Fibroblast of skin of left biceps (primary cell): ENCODE measurements at places on chromosomes 7 and 10.

DNA sequence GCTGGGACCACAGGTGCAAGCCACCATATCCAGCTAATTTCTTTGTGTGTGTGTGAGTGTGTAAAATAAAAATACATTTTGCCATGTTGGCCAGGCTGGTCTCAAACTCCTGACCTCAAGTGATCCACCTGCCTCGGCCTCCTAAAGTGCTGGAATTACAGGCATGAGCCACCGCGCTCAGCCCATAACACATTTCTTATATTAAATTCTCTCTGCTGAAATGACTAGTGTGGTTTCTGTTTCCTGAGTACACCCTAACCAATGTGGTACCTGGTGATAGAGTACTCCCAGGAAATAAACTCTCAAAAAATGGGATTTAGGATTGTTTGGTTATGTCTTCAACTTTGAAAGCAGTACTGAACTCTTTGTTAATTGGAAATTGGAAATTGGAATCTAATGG lies 19.4 kb upstream of the FHIP2A start:
- DNase-seq: no peak

DNA sequence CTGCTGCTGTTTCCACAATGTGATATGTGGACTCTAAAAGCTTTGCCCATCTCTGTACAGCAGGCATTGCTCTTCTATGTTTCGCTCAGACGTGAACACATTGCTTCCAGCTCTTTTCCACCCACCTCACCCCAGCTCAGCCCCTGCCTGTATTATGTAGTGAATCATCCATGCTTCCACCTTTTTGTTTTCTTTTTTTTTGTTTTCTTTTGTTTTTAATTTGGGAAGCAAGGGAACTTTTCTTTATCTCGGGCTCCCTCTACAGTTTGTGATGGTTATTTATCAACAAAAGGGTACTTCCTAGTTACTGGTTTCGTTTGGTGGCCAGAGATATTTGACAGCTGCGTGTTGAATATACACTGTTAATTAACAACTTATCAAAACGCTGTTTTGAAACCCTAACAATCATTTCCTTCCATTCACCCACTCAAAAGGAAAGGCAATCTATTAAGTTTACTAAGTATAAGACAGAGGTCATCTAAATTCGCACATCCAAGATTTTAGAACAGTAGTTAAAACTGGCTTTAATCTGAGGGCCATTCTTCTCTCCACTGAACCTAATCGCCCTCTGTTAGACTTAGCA lies 127.9 kb upstream of the STK17A start:
- DNase-seq: no peak

DNA sequence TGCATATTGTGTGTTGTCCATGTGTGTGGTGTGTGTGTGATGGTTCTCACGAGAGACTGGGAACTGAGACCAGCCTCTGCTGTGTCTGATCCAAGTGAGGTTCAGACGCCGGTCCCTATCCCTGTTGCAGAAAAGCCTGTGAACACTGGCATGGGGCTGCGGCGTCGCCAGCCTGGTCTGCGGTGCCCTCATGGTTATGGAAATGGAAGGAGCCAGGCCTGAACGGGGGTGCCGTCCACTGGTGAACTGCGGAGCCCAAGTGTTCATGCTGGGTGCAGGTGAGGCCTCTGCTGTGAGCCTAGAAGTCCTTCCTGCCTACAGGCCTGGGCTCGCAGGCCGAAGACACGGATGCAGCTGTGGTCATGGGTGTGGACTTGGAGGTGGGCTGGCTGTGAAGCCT lies 18.7 kb upstream of the NCAPG2 start:
- DNase-seq: no peak

DNA sequence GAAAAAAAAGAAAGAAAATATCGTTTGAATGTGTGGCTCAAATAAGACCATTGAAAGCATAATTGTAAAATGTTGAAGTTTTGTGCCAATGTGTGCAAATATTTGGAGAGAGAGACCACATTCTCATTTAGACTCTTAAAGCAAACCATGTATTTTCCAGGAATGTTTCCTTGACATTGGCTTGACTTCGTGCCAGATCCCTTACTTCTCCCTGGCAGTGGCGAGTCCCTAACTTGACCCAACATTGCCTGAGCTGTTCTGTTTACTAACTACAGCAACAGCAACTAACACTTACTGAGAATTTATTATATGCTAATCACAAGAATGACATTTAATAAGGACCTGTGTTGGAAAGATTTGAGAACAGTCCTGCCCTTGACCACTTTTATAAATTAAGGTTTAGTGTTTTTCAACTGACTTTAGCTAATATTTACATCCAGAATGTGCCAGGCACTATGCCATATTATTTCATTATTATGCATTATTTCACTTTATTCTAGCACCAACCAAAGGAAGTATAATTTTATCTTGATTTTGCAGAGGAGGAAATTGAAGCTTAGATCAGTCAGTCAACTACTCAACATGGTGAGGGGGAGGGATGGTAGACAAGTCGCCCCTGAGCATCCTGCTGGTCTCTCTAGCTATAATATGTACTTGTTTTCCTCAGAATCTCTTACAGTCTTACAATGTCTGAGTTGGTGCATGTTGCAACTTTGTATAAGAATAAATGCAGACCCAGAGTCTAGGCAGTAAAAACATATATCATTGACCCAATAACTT lies 29.7 kb downstream of the ZNF467 start:
- DNase-seq: no peak

- DNase-seq: no peak
Observed at GRCh38 chr10:88195841-88196240, 332.4 kb downstream of the PTEN start.

DNA sequence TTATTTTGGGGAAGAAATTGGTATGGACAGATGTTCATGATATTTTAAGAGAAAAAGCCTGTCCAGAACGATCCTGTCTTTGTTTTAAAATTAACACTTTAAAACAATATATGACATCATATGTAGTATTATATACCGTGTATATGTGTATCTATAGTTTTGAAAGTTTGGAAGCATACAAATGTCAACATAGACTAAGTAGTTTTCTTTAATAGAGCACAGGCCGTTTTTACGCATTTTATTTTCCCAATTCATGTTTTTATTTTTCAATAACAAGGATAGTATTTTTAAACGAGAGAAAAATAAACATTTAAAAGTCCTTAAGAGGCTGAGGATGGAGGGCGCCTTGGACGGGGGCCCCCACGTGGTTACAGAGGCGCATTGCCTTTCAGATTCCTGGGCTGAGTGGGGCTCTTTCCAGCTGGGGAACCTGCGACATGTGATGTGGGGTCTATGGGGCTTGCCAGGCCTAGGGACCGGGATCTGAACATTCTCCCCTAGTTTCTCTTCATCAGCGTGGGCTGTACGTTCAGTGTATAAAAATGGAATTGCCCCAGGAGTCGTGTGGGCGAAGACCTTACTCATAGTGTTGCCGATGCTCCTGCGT lies 127.8 kb upstream of the ZNF746 start:
- peak; percentile 10 for DNase-seq

GRCh38 chr7:107551936-107552335 lies 11.8 kb downstream of the COG5 start:
- DNase-seq: no peak

- no peak for DNase-seq
Observed at GRCh38 chr7:30479202-30480120, 877 bp upstream of the NOD1 start.
